ENCODE measurements at places on chromosomes 1 and 21. TPM values are rescaled to one million over a fixed set of nuclear protein-coding genes. Genes with fewer than 3 reads are reported as not detected.
A peak's percentile ranks its signal among the peaks of the same experiment; 100 is the strongest.

DNA sequence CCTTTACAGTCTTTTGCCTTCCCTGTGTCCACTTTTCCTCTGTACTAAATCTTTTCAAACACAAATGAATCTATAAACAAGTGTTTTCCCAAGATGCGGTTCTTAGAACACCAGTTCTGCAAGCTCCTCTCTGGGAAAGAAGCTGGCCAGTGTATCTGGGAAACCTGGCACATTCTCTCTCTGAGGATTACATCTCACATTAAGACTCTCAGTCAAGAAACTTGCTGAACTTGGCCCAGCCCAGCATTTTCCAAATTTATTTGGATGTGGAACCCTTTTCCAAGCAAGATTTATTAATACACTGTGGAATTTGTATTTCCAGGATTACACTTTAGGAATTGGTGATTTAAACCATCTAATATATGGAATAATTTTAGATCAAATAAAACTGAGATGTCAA lies 105.7 kb downstream of the ZNF281 start:
- no peak for DNase-seq

DNA sequence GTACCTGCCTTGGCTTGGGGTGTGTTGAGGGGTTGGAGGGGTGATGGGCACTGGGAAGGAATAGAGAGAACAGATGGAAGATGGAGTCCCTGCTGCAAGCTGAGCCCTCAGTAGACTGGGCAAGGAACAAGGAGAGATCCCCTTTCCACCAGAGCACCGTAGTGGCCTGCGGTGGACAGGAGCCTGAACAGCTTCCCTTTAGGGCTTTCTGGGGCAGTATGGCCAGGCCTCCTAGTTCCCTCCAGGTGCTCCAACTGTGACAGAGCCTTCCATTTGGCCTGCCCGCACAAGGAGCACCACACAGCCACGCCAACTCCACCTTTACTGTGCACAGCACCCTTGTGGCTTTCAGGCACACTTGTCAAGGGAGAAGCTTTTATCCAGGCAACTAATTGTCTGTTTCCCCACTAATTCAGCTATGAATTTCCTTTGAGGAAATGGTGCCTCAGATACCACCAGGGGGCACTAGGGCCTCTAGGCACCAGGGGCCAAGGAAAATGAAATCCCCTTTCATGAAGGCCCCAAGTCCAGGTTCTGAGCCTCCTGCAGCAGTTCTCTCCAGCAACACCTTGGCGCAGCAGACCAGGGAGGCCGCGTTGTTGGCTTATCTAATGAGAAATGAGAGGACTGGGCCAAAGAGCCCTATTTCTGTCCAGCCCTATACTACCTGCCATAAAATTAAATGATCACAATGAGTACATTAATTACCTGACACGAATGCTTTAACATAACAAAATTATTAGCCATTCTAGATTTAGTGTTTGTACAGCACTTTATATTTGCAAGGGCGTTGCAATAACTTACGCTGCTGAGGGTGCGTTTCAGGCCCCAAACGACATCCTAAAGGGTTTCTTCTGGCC lies 23.1 kb upstream of the ERI3 start:
- peak; percentile 21 for DNase-seq

- no peak for DNase-seq
These were observed 100.0 kb upstream of the NRIP1 start for GRCh38 chr21:15164678-15165303.

Gene TFF3
- not detected for total RNA-seq
